NCI-H1694 treated with DMSO at 0.1 percent for 48 hours (cell line): ENCODE measurements at places on chromosomes 12 and 14.

- peak; percentile 59 for DNase-seq
Observed at GRCh38 chr14:64209444-64210131, 84.6 kb downstream of the ESR2 start.

- DNase-seq = no peak
Observed at GRCh38 chr14:53570411-53571387, 385.9 kb downstream of the BMP4 start.

GRCh38 chr14:44531658-44532057 lies 24.6 kb upstream of the FSCB start:
- no peak for DNase-seq

DNA sequence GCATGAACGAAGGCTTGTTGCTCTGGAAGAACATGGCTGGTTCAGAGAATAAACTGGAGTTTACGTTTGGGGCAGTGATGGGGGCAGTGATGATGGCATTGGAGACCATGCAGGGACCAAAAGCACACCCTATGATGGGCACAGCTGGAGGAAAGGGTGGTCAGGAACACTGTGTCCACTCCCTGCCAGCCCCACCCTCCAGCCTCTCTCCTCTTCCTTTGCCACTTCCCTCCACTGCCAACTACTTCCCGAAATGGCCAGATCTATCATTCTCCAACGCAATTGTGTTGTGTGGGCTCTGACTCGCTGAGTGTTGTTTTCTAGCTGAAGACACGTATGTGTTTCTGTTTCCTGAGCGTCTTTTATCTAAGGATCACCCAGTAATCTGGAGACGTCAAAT lies 39.3 kb upstream of the GSG1 start:
- DNase-seq = no peak
